ENCODE measurements at places on chromosomes 3 and 15.
A peak's percentile ranks its signal among the peaks of the same experiment; 100 is the strongest.

- DNase-seq, result no peak
These were observed 41.1 kb downstream of the USP3 start for GRCh38 chr15:63545520-63545919.

- DNase-seq, result no peak
These were observed 110.9 kb downstream of the FRMD5 start for GRCh38 chr15:44084171-44084570.

- DNase-seq, result no peak
These were observed 336.6 kb downstream of the FEZF2 start for GRCh38 chr3:62036726-62037125.

- peak; percentile 70 for DNase-seq
These were observed 13.4 kb upstream of the FAM98B start for GRCh38 chr15:38440353-38441129.

DNA sequence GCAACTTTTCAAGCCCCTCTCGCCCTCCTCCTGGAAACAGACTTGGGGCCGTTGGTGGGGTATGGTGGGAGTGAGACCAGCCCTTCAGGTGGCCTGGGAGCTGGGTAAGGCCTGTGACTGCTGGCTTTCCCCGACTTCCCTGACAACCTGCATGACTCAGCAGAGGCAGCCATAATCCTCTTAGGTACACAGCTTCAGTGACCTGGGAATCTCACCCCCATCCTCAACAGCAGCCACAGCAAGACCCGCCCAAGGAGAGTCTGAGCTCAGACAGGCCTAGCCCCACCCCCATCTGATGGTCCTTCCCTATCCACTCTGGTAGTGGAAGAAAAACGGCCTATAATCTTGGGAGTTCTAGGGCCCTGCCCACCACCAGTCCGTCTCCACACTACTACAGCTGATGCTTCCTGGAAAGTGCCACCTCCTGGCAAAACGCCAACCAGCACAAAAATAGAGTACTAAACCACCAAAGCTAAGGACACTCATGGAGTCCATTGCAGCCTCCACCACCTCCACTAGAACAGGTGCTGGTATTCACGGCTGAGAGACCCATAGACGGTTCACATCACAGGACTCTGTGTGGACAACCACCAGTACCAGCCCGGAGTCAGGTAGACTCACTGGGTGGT is 13.1 kb upstream of the SLC27A2 start:
- DNase-seq, result no peak

GRCh38 chr3:115279939-115280338 is 132.9 kb upstream of the ZBTB20 start:
- DNase-seq, result no peak

- DNase-seq, result no peak
These were observed 12.1 kb downstream of the TGFBR2 start for GRCh38 chr3:30618526-30618925.

- no peak for DNase-seq
These were observed 23.5 kb downstream of the ANP32A start for GRCh38 chr15:68797191-68797590.

DNA sequence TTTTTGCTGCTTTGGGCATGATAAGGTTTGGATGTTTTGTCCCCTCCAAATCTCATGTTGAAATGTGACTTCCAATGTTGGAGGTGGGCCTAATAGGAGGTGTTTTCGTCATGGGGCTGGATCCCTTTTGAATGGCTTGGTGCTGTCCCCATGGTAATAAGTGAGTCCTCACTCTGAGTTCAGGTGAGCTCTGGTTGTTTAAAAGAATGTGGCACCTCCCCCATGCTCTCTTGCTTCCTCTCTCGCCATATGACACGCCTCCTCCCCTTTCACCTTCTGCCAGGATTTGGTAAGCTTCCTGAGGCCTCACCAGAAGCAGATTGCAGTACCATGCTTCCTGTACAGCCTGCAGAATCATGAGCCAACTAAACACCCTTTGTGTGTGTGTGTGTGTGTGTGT is 255.5 kb downstream of the EPHB1 start:
- DNase-seq, result no peak

DNA sequence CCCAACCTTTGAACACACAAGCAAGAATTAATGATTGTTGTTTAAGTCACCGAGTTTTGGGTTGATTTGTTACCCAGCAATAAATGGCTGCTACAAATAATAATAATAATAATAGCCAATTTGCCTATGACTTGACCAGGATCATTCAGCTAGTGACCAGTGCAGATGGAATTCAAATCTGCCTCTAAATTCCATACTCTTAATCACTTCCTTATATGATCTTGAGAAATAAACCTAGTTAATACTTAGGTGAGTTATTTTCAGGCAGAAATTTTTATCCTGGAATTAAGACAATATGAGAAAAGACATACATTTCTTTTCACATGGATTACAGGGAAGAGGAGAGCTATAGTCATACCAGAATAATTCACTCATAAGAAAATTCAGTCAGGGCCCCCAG is 116.0 kb upstream of the GALNT15 start:
- DNase-seq, result no peak

DNA sequence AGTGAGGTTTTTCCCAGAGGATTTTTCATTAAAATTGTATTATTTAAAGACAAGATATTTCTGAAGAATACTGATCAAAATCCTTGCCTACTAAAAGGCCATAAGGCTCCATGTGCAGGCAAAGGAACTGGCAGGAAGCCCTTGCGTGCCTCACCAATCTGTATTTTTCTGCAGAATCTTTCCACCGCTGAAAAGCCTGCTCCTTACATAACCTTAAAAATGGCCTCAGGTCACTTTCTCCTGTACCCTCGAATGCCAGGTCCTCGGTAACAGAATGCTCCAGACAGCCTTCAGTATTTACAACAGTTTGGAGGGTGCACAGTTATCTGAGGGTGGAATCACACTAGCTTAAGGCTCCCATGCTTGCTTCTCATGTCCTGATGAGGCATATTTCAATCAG is 3.2 kb downstream of the MORC1 start:
- no peak for DNase-seq

GRCh38 chr3:96994988-96995387 is 180.6 kb downstream of the EPHA6 start:
- DNase-seq, result no peak

- DNase-seq, result no peak
These were observed 24.7 kb downstream of the TRIM71 start for GRCh38 chr3:32842531-32842931.

DNA sequence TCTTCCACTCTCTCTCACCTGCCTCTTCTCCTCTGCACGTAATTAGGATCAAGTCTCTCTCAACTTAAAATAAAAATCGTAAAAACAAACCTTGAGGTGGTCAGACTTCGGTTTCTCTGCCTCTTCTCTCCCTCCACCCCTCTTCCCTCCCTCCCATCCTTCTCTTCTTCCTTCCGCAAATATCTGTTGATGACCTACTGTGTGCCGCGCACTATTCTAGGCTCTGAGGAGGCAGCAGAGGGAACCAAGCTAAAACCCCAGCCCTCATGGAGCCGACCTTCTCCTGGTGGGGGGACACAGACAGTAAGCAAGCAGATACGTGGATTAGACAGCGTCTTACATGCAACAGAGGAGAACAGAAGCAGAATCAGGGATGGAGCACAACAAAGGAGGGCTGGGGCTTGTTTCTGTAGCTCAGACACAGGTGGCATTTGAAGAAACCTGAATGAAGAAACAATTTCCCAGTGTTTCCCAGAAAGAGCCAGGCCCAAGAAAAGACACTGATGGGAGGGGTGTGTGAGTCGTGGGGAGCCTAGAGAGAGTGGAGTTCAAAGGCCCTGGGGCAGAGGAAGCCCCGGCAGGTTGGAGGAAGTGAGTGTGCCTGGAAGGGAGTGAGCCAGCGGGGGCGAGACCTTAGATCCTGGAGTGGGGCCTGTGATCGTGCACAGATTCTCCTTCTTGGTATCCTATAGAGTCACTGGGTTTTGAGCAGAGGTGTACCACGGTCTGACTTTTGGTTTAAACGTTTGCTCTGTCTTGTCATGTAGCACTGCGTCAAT is 80.5 kb downstream of the TOP2B start:
- no peak for DNase-seq

DNA sequence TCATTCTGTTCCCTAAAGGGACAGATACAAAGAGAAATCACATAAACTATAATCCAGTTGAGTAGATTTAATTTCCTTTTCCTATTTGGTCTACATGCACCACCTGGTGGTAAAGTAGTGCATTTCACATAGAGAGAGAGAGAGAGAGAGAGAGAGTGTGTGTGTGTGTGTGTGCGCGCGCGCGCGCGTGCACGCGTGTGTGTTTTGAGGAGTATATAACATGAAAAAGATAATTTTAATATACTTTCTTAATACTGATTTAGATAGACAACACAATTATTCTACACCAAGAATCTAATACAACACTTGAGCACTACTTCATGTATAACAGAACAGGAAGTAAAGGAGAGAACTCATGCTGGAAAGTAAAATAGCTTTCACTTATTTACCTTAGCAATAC is 1.1 kb upstream of the FGF7 start:
- DNase-seq, result peak; percentile 32

DNA sequence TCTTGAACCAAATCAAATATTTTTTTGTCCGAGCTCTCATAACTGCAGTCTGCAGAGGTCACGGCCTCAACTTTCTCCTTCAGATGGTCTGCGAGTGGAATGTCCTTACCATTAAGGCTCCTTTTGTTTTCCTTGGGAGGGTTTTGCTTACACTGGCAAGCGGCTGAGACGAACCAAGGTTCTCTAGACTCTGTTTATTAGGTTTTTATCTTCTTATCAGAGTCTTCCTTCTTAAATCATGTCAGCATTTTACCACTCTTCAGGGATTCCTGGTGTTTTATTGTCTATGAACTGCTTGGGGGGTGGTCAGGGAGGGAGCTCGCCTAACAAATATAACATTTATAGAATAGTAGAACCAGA is 773.7 kb upstream of the NR2F2 start:
- no peak for DNase-seq

GRCh38 chr3:151351648-151352047 is 22.3 kb upstream of the P2RY13 start:
- no peak for DNase-seq

DNA sequence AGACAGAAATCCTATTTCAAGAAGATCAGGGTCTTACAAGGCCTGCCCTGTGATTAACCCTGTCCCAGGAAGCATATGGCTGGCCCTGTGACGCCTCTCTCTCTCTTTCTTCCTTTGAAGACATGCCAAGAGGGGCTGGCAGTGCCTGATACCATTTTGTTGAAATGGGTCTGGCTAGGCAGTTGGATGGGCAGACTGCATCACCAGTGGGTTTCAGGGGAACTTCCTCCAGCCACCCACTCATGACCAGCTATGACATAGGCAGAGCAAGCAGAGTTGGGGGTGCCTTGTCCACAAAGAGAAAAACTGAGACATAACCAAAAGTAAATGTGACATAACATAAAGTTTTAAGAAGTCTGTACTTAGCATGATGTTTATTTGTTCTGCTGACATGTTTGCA is 31.4 kb upstream of the MANF start:
- DNase-seq, result no peak

DNA sequence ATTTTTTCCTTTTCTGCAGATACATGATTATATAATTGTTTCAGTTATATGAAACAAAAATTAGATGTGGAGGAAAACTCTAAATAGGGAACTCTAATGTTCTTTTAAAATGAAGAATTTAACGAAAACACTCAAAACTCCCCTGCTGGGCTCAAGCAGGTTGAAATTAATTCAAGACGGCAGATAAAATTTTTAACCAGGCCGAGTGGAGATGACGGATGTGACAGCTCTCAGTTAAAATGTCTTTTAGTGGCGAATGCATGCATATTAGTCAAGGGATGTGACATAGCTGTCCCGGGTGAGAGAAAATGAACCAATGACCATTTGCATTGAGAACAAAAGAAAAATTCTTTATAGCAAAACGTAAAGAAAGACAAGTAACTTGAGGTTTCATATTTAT is 110.1 kb downstream of the ROBO2 start:
- no peak for DNase-seq

DNA sequence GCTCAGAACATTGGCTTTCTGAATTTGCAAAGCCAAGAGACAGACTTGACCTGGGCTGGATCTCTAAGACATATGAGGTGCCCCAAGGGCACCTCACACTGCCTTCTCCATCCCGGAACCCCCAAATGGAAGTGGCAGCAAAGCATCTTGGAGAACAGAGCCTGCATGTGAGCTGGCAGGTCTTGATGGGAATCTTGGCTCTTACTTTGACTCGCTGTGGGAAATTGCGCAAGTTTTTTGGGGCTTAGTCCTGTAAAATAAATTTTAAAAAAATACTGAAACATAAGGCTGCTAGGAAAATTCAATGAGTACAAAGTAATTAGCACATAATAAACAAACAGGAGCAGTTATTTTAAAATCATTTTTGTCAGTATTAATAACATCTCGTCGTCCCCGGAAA is 13.7 kb upstream of the SEC22A start:
- no peak for DNase-seq

DNA sequence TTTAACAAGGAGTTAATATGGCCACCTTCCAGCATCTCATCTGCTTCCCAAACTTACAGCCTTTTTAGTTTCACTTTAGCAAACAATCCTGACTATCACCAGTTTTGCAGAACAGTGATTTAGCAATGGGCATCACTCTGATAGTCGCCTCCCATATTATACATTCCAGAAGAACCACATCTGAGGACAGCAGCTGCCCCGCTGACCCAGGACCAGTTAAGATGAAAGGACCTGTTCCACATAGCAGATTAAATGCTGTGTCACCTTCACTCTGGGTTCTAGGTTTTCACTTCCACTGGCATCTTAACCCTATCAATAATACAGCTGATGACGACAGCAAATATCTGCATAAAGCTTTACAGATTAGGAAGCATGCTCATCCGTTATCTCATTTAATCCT is 99.8 kb downstream of the TRIM69 start:
- no peak for DNase-seq

DNA sequence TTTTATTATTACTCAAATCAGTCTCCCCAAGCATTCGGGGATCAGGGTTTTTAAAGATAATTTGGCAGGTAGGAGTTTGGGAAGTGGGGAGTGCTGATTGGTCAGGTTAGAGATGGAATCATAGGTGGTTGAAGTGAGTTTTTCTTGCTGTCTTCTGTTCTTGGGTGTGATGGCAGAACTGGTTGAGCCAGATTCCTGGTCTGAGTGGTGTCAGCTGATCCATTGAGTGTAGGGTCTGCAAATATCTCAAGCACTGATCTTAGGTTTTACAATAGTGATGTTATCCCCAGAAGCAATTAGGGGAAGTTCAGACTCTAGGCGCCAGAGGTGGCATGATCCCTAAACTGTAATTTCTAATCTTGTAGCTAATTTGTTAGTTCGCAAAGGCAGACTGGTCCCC is 20.6 kb upstream of the TRANK1 start:
- DNase-seq, result no peak

- no peak for DNase-seq
These were observed 492 bp upstream of the HIGD1A start for GRCh38 chr3:42804831-42805132.

DNA sequence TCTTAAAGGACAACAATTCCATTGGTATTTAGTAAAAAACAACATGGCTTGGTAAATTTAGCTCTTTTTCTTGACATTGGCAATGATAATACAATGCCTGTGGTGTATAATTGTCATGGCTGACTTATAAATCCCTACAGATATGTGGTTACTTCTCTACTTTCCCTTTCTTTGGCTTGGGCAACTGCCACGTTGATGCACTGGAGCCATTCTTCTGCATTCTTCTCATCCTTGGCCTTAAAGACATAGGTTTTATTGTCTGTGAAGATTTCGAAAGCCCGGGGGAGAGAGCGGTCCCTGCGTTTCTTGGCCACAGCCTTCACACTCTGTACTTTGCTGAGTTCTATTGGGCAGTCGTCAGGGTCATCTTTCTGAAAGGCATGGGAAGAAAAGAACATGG is 101.1 kb upstream of the CCNL1 start:
- no peak for DNase-seq

GRCh38 chr3:67609709-67610108 is 44.7 kb downstream of the SUCLG2 start:
- no peak for DNase-seq

Data from CD4-positive, alpha-beta T cell treated with Interleukin-4 for 1 hour (primary cell).